Activated CD4-positive, CD25-positive, alpha-beta regulatory T cell (primary cell): ENCODE measurements at places on chromosomes 16 and 17.

DNA sequence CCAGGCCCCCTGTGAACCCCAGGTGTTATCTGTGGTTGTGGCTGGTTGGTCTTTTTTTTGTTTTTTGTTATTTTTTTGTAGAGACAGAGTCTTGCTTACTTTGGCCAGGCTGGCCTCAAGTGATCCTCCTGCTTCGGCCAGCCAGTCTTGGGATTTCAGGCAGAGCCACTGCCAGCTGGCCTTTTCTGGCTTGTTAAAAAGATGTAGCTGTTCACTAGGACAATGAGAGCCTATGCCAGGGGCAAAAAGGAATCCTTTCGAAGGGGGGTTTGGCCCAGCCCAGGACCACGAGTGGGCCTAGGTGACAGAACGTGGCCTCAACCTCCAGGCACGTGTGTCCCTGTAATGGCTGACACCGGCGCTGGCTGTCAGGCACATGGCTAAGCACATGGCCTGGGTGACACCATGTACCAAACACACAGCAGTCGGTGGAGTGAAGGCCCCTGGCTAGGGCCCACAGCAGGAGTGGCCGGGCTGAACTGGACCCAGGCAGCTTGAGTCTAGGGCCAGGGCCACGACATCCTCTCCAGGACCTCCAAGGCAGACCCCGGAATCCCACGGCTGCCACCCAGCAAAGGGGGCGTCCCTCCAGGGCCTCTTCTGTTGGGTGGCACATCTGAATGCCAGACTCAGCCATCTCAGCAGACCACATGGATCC lies 6.9 kb upstream of the SLC38A8 start:
- no peak for DNase-seq

DNA sequence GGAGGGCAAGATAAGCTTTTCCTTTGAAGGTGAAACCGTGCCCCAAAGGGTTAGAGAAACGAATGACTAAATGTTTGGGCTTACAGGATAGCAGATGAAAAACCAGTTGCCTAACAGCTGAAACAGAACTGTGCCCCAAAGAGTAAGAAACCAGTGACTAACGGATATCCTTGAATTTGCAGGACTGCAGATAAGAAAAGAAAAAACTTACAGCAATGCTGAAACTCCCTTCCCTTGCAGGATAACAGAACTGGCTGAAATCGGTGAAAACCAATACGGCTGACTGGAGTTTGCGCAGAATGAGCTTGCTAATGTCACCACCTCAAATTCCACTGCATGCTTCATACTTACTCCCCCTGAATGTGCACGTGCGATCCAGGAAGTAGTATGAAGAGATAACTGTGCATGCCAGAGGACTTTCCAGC lies 175.2 kb upstream of the NLRP1 start:
- DNase-seq, result no peak

GRCh38 chr17:17205368-17206123 lies 587 bp downstream of the PLD6 start:
- peak; percentile 30 for DNase-seq

GRCh38 chr16:55482056-55482455 lies 3.1 kb downstream of the MMP2 start:
- DNase-seq, result no peak

GRCh38 chr17:42975265-42975664 lies 4.6 kb downstream of the PTGES3L start:
- no peak for DNase-seq

DNA sequence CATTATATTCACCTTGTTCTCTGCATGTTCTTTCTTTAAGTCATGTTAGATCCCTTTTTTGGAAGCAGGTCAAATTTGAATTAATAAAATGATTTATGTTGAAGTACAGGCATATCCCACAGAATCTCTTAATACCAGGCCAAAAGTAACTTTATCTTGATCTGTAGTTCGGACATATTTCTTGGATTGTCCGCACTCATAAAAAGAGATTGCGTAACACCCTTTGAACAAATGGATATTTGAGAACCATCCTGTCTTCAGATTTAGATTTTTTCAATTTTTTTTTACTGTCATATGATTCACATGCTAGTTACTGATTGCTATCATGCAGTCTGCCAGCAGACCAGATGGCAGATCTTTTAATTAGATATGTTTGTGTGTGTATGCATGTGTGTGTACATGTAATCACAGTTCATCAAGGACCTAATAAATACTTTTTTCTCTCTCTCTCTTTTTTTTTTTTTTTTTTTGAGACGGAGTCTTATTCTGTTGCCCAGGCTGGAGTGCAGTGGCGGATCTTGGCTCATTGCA lies 352.6 kb downstream of the WWOX start:
- DNase-seq, result no peak

GRCh38 chr17:9729735-9730420 lies 61.5 kb downstream of the DHRS7C start:
- no peak for DNase-seq

DNA sequence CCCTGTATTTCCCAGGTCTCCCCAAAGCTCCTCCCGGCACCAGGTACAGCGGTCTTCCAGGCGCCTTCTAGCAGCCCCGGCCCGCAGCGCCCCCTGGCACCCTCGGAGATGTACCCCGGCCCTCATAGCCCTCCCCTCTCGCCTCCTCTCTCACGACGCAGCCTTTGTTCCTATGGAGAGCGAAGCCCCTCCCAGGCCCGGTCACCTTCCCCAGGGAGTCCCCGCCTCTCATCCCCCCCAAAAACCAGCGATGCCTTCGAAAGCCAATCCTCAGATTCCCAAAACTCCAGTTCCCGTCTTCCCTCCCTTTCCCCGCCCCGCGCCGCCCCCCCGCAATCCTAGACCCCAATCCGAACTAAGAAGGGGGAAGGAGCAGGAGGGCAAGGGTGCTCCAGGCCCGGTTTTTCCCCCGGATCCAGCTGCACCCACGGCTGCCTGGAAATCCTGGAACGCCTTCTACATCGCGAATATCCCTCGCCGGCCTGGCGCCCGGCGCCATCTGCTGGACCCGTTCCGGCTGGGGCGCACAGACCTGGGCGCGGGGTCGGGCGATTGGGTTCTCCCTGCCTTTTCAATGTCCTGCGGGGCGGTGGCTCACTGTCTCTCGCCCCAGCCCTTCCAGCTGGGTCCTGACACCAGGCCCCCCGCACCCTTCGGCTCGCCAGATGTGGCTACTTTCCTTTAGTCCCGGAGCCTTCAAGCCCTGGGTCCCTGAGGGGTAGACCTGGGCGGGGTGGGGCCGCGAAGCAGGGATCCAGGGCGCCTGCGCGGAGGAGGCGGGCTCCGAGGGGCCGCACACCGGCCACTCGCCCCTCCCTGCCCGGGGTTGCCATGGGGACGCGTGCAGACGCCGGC lies at the start of gene DNAH2:
Gene DNAH2 (plus strand): TSS at position 844 of the 855 bp plus-strand sequence. CDS start 1,991 bp downstream, outside the sequence.
- no peak for DNase-seq

DNA sequence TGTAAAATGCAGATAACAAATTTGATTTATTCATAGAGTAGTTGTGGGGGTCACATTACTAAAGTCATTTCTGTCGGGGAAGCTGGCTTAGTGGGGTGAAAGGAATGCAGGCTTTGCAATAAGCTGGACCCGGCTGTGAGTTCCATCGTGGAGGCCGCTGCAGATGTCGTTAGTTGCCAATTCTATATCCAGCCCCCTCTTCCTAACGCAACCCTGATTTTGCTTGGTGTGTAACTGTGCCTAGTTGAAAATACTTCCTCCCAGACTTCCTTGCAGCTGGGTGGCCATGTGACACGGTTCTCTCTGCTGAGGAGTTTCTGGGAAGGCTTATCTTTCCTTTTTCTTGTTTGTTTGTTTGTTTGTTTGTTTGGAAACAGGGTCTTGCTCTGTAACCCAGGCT lies 4.5 kb downstream of the MFSD6L start:
- no peak for DNase-seq

DNA sequence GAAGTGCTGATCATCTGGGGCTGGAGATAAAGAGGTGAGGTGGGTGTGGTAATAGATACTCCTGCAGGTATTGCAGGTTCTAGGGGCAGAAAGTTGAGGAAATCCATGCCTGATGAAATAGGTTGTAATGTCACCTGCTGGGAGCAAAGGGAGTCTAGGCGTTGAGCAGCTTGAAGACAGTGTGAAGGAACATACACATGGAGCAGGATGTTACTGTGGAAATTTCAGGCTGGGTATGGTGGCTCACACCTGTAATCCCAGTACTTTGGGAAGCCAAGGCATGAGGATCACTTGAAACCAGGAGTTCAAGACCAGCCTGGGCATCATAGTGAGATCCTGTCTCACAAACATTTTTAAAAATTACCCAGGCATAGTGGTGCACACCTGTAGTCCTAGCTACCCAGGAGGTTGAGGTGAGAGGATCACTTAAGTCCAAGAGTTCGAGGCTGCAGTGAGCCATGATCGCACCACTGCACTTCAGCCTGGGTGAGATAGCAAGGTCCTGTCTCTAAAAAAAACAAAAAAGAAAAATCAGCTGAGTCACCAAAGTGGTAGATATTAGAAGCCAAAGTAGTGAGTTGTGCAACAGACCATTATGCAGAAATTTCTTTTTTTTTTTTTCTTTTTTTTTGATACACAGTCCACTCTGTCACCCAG lies 9.1 kb upstream of the CRYBA1 start:
- DNase-seq, result no peak

GRCh38 chr16:74923766-74924460 lies 61.0 kb downstream of the WDR59 start:
- DNase-seq, result no peak

- DNase-seq, result no peak
These were observed 135.8 kb upstream of the CA10 start for GRCh38 chr17:52294301-52294700.

DNA sequence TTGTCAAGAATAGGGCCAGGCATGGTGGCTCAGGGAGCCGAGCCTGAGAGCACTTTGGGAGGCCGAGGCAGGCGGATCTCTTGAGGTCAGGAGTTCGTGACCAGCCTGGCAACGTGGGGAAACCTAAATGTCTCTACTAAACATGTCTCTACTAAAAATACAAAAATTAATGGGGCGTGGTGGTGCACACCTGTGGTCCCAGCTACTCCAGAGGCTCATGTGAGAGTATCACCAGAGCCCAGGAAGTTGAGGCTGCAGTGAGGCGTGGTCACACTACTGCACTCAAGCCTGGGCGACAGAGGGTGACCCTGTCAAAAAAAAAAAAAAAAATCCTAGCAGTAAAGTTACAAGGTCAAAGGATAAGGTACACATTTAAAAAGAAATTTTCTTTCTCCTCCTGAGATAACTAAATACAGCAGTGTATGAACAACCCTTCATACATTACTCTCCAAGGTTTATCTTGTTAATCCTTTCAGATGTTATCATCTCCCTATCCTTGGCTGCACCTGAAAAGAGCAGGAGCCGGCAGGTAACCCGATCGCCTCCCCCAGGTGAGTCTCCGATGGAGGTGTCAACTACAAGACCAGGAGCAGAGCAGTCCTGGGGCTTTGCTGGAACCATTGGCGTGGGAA lies 122.3 kb downstream of the GOSR1 start:
- no peak for DNase-seq

- DNase-seq, result no peak
These were observed 11.6 kb upstream of the CBFB start for GRCh38 chr16:67017421-67017750.

DNA sequence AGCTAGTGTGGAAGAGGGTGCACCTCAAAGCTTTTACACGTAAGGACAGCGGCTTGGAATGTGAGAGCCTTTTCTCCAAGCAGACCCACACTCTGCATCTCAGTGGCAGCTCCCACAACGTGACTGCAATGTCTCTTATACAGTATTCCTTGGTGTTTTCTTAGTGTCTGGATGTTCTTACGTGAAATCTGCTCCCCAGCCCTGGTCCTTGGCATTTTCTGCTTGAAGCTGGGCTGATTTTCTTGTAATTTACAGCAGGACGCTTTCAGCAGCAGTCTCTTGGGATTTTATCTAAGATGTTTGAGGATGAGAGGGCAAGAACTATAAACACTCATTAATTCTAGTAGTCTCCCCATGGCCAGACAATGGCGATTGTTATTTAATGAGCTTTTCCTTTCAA lies 12.1 kb upstream of the POLR3E start:
- DNase-seq, result no peak

DNA sequence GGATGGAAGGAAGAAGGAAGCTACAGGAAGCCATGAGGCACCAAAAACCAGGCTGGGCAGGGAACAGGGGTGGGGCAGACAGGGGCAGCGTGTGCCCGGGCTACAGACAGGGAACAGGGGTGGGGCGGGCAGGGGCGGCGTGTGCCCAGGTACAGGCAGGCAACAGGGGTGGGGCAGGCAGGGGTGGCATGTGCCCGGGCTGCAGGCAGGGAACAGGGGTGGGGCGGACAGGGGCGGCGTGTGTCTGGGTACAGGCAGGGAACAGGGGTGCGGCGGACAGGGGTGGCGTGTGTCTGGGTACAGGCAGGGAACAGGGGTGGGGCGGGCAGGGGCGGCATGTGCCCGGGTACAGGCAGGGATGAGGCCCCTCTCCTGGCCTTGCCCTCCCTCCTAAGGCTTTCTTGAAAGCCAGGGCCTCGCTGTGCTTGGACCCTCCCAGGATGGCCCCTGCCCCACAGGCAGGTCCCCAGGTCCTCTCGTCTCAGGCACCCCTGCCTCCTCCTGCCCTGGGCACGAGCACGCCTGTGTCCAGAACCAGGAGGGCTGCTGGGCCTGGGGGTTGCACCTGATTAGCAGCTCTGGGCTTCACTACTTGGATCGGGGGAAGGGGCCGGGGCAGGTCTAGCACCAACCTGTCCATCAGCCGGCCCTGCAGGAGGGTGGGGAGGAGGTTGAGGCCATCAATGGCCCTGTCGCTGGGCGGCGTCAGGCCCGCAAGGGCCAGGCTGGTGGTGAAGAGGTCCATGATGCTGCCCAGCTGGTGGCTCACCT lies 14.5 kb upstream of the APRT start:
- DNase-seq, result no peak

DNA sequence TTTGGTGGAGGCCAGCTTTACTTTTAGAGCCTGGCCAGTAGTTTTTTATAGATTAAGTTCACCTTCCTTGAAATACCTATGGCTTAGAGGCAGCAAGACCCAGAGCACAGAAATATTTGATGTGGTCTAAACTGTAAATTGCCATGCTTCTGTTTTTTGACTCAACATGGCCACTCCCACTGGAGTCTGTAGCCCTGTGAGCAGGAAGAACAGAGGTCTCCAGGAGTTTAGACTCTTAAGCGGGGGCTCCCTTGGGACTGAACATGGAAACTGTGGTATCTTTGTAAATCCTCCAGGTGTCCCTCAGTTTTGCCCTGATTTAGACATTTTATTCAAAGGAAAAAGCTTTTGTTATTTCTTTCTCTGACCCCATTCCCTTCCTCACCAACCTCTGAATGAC lies 145.6 kb downstream of the FTO start:
- no peak for DNase-seq

DNA sequence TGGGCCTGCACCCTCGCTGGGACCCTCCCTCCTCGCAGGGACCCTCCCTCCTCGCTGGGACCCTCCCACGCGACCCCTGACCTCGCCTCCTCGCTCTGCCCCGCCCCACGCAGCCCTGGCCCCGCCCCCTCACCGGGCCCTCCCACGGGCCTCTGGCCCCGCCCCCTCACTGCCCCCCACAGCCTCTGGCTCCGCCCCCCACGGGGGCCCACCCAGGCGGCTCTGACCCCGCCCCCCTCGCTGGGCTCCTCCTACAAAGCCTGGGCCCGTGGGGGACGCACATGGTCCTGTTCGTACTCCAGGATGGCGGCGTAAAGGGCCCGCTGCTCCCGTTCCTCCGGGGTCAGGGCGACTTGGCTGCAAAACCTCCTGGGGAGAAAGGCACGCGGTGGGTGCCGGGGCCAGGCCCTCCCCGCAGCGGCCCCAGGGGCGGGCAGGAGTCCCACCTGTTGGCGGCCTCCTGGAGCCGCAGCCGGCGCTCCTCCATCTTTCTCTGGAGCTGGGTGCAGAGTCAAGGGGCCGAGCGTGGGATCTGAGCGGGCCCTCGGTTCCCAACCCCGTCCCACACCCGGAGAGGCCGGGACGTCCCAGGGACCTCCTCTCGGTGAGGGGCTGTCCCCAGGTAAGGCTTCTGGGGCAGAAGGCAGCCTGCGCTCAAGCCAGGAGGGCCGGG lies 9.0 kb downstream of the VPS9D1 start:
- DNase-seq, result peak; percentile 68

GRCh38 chr17:80650751-80651518 lies 106.3 kb downstream of the RPTOR start:
- DNase-seq, result no peak
